Aorta (tissue), 5 donors: ENCODE measurements at places on chromosomes 7 and 10. TPM values are rescaled to one million over a fixed set of nuclear protein-coding genes. Genes with fewer than 3 reads are reported as not detected.
A peak's percentile ranks its signal among the peaks of the same experiment; 100 is the strongest.

The TWIST1 gene
- 8.5 TPM for total RNA-seq

The CALML5 gene
- total RNA-seq, result not detected

The TRIM50 gene
- not detected for total RNA-seq

The PRPS1L1 gene
- not detected for total RNA-seq

The SDK1 gene
- 20.0 TPM for total RNA-seq

The PDCD11 gene
- total RNA-seq, result 24.2 TPM

The KCNH2 gene
- 0.65 TPM for total RNA-seq

The ZPBP gene
- not detected for total RNA-seq

The WNT16 gene
- not detected for total RNA-seq

The NFE2L3 gene
- 3.1 TPM for total RNA-seq

DNA sequence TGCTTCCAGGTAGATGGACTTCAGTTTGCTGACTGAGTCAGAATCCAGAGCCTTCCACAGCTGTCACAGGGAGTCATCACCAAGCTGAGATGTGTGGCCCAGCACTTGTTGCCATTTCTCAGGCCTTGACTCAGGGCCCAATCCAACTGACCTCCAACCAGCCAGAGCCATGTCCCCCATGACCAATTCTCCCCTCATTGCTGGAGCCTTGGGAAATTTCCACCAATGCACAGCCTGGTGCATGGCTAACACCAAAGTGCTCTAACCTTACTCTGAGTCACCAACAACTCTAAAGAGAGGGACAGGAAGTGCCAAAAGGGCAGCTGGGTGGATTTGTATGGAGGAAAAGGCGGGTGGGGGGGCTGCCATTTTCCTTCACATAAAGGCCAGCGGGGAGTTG lies 13.4 kb upstream of the GLI3 start:
- no peak for DNase-seq

- peak; percentile 57 for DNase-seq
Measured at GRCh38 chr10:118840071-118840775, 85.5 kb upstream of the CACUL1 start.

DNA sequence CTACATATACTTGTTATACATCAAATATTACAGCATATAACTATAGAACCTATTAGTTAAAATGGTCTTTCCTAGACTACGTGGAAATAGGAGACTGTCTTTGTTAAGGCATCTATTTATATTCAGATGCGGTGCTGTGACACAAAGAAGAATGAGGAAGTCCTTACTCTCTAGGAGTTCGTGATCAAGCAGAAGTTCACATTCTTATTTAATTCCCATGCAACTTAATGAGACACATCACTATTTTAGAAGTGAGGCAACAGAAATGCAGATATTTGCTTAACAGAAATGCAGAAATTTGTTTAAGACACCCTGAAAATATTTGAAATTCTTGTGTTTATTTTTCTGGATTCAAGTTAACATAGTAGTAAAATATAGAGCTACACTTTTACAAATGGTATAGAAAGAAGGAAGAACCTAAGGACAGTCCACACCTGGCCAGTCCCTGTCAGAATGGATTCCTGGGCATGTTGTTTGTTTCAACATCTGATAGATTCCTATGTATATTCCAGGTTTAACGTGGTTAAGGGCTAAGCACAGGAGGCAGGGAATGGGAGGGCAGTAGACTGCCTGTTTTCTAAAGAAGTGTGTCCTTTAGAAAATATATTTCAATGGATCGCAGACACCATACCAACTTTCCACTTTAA lies 70.6 kb upstream of the NXPH1 start:
- no peak for DNase-seq

- DNase-seq, result no peak
Measured at GRCh38 chr10:79475877-79476276, 30.5 kb upstream of the ZCCHC24 start.

GRCh38 chr7:55065511-55066229 lies 46.9 kb downstream of the EGFR start:
- no peak for DNase-seq

DNA sequence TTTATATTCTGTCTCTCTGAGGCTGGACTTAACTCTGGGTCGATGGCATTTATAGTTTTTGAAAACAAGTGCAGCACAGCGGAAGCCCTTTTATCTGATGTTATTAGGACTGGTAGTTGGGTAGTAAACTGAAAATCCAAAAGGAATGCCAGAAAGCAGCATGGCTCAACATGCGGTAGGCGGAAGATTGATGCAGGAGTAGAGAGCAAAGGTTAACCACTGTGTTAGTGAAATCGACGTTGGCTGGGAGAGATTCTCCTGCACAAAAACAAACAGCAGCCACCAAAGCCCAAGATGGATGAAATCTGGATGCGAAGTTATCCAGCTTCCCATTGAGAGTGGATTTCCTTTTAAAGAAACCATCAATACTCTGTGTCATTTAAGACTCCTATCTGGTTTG lies 54.5 kb upstream of the EMX2 start:
- no peak for DNase-seq

DNA sequence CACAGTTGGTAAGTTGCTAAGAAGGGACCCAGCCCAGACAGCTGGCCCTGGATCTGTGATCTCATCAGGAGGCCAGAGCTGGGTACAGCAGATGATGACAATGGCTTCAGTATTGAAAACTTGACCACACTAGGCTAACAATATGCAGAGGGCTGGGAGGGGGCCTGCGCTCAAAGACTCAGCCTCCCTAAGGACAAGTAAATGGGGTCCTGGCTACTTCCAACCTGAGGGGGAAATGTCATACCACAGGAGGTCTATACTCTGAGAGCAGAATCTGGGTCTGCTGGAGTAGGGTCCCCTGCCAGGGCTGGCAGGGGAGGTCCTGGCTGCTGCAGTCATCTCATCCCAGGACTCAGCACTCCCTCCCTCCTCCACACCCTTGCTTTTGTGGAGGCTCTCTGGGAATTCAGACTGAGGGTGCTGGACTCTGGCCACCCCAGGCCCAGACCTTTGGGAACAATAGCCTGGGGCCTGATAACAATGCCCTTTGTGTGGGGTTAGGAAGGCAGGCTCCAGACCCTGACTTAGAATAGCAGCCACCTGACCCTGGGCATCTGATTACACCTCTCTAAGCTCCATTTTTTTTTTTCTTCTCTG lies 1.4 kb downstream of the FXYD4 start:
- DNase-seq, result peak; percentile 6

DNA sequence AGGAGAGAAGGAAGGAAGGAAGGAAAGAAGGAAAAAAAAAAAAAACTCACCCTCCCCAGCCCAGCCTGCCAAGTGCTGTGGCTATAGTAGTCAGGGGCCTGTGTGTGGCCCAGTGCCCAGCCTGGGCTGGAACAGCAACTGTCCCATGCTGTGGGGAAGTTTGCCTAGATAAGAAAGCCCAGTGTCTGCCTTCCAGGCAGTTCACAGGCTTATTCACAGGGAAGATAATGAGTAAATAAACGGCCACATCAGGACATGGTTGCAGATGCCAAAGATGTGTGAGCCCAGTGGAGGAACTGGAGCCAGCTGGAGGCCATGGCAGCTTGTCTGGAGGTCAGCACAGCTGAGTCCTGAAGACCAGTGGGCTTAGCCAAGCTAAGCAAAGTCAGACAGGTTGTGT lies 132.4 kb upstream of the FOXK1 start:
- no peak for DNase-seq

GRCh38 chr10:78434886-78435285 lies 401.2 kb downstream of the RPS24 start:
- no peak for DNase-seq

DNA sequence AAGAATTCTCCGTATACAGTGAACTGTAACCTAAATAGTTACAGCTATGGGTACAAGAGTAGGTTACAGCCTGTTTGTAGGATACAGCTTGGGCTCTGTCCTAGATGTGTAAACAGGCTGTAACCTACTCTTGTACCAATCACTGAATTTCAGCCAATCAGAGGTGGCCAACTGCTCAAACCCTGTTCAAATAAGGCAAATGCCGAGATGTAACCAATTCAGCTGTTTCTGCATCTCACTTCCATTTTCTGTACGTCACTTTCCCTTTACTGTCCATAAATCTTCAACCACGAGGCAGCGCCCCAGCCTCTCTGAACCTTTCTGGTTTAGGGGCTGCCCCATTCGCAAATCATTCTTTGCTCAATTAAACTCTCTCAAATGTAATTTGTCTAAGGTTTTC lies 8.3 kb upstream of the MMP21 start:
- DNase-seq, result no peak

GRCh38 chr10:110395350-110396283 lies 90.9 kb upstream of the SMNDC1 start:
- no peak for DNase-seq

DNA sequence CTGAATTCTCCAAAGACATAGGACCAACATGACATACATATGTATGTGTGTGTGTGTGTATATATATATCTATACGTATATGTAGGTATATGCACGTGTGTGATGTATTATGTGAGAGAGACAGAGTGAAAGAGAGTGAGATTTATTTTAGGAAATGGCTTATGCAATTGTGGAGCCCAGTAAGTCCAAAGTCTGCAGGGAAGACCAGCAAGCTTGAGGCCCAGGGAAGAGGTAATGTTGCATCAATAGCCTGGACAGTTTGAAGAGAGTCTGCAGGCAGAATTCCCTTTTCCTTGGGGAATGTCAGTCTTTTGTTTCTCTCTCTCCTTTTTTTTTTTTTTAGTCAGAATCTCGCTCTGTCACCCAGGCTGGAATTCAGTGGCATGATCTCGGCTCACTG lies 33.0 kb upstream of the CARD11 start:
- DNase-seq, result no peak

DNA sequence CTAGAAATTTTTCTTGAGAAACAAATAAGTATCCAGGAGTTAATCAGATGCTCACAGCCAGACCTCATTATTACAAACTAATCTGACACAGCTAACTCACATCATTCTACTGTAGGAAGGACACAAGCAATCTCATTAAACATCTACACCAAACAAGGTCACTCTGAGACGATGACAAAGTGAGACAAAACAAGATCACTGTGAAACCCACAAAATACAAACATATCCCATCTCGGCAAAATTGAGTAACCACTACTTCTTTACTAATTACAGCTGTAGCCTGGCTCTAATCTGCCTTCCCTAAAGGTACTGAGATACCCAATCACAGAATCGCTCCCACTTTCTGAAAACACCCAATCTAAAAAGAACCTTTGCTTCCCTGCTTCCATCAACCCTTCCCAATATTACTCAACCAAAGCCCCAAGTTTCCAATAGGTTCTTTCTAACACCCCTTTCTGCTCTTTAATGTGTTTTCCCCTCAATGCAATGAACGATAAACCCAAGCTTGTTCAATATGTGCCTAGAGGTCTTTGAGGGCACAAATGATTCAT lies 26.9 kb downstream of the CCDC6 start:
- DNase-seq, result no peak

DNA sequence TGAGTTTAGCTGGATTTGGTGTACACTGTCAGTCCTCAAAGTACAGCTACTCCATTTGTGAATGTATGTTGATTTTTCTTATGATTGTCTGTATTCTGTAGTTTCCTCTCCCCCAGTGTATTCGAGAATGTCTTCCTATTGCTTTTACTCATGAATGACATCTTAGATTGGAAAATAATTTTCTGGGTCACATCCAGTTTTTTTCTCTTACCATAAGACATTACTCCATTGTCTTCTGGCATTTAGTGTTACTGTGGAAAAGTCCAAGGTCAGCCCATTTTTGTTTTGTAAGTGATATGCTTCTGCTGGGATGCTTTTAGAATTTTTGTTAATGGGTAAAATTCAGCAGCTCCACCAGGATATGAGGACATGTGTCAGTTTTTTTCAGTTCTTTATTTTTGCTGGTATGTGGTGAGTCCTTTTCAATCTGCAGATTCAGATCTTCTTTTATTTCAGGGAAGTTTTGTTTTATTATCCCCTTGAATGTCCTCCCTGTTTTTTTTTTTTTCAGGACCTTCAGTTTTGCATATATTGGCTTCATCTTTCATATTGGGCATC lies 33.6 kb downstream of the WAC start:
- DNase-seq, result no peak

GRCh38 chr7:150489782-150490181 lies 24.9 kb upstream of the GIMAP7 start:
- no peak for DNase-seq

DNA sequence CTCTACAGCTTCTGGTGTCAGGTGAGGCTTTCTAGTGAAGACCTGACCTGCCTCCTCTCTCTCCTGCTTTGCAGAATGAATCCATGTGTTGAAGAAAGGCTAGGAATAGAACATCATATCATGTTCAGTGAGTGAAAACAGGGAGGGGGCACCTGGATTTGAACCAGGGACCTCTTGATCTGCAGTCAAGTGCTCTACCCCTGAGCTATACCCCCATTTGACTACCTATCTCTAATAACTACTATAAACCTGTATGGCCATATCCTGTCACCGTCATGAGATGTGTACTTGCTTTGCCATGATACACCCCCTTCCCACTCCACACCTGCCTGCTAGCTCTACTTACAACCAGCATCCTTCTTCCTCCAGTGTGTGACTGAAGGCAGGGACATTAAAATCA lies 91.3 kb upstream of the ZNF746 start:
- DNase-seq, result no peak

DNA sequence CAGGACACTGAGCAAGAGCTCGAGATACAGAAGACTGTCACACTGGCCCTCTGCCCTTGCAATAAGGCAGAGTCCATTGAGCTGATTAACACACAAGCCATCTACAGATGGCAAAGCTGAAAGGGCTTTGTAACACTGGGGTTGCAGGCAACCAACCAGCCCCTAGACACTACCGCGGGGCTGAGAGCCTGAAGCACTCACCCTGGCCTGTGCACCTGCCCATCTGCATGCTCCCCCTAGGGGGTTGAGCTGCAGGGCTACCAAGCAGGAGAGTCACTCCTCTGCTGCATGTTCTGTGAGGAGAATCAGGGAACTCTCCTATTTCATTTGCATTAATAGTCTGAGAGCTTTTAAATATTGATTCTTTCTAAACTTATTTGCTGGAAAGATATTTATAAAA lies 128.1 kb upstream of the VIPR2 start:
- DNase-seq, result no peak

DNA sequence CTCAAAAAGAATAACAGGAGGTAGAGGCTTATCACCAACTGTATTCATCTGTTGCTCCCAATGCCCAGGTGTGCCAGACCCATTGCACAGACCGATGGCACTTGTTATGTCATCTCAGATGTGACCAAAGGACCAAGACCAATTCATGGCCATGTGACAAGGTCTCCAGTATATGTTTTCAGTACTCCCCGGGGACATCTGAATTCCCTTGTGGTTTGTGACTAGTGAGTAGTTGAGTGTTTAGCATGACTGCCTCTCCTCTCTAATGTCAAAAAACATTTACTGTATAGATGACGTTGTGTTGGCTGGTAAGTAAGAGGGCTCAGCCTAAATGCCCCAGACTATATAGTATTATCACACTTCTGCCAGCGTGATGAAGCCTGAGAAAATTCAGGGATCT lies 202.1 kb upstream of the SMIM30 start:
- no peak for DNase-seq

- no peak for DNase-seq
Measured at GRCh38 chr10:87541114-87541513, 36.4 kb downstream of the MINPP1 start.
